ENCODE measurements at places on chromosomes 11 and 22.

DNA sequence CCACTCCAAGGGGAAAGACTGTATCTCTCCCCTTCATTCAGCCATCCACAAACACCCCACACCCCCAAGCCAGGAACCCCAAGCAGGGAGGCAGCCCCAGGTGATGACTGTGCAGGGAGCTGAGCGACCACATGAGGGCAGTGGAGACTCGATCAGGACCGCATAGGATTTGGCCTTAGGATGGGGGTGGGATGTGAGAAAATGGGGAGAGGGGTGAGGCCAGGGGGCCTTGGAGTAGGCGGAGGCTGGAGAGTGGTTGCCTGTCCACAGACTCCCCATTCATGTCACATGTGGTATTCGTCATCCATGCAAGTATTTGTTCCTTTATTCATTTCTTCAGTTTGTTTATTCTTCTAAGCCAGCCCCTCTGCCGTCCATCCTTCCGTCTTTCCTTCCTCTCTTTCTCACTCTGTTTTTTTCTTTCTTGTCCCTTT is 2.7 kb upstream of the RHOD start:
- peak; percentile 86 for DNase-seq

DNA sequence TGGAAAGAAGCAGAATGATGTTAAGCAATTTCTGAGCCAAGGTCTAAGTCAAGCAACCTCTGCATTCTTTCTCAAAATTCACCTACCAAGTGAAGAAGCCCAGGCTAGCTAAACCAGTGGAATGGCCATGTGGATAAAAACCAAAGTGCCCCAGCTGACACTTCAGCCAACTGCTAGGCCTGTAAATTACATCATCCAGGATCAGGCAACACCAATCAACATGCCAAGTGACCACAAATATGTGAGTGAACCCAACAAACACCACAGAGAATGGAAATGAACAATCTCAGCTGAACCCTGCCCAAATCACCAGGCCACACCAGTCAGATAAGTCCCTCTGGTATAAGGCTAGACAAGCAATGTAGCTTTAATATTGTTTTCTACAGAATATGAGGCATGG is 25.1 kb upstream of the FJX1 start:
- DNase-seq: peak; percentile 87

DNA sequence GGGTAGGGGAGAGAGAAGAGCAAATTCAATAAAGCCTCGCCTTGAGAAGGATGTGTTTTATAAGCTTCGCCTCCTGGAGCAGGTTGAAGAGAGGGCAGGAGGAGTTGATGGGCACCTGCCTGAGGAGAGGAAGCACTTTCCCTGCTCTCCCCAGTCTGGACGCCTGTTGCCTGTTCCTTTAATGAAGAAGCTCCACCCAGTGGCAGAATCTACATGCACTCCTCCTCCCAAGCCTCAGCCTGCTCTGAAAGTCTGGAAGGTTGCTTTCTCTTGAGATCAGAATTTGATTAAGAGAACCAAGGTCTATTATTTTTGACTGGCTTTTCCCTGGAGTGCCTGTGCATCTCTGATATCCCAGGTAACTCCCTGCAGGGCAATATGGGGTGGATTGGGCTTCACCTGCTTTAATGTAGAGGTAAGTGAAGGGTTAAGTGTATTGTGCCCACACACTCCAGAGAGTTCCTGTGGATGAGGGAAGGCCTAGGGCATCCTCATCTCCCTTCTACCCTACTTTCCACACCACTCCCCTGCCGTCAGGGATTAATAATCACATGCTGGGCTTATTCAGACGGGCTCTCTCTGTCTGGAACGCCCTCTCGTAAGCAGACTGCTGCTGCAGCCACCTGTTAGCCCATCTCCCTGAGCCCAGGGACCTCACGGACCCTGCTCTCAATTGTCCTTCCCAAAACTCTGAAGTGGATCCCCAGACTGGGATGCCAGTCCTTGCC is 22.3 kb downstream of the NTM start:
- peak; percentile 23 for DNase-seq

- no peak for DNase-seq
Observed at GRCh38 chr11:3041699-3042441, 15.4 kb downstream of the CARS1 start.

DNA sequence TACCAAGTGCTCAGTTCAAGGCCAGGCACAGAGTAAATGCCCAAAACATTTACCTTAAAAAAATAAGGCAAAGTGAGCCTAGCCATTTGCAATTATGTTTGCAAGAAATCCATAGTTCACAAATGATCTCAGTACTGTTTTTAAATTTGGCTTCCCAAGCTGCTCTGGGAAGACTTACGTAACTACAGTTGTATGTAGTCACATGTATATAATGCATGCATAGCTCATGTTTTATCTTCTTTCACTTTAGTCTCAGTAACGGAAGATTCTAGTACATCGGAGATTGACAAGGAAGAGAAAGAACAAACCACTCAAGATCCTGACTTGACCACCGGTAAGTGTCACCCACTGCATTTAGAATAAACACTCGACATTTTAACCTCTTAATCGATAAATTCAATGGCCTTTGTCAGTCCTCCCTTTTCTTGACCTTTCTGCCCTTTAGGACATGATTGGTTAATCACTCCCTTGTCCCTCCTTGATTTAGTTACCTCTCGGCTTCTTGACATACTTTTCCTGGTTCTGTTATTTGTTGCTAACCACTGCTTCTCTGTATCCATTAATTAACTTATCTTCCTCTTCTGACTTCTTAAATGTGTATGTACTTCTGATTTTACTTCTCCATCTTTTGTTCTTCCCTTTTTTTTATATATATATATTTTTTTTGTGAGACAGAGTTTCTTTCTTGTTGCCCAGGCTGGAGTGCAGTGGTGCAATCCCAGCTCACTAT is 18.0 kb upstream of the JHY start:
- DNase-seq: no peak

DNA sequence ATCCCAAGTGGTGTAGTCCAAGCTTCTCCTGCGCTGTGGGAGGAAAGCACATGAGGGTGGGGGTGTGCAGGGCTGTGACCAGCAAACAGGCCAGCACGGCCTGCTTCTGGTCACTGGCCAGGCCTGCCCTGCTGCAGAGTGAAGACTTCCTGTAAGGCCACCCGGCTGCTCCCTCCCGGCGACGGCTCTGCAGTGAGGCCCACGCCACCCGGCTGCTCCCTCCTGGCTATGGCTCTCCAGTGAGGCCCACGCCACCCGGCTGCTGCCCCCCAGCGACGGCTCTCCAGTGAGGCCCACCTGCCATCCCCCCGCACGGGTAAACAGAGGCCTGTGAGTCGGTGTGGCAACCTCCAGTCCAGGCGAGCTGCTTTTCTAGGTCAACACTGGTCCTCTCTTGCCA is 31.4 kb upstream of the BRSK2 start:
- DNase-seq: no peak

GRCh38 chr11:106724293-106724892 is 293.9 kb downstream of the GUCY1A2 start:
- DNase-seq: no peak

DNA sequence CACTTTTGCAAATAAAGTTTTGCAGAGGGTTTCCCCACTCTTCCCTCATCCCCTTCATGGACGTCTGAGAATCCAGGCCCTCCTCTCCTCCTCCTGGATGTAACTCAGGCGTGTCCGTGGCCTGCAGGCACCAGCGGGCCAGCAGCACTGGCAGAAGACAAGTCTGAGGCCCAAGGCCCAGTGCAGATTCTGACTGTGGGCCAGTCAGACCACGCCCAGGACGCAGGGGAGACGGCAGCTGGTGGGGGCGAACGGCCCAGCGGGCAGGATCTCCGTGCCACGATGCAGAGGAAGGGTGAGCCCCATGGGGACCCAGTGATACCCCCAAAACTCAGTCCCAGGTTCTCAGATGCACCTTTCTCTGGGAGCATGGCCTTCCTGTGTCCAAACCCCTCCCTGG is 14.4 kb downstream of the TUB start:
- no peak for DNase-seq

DNA sequence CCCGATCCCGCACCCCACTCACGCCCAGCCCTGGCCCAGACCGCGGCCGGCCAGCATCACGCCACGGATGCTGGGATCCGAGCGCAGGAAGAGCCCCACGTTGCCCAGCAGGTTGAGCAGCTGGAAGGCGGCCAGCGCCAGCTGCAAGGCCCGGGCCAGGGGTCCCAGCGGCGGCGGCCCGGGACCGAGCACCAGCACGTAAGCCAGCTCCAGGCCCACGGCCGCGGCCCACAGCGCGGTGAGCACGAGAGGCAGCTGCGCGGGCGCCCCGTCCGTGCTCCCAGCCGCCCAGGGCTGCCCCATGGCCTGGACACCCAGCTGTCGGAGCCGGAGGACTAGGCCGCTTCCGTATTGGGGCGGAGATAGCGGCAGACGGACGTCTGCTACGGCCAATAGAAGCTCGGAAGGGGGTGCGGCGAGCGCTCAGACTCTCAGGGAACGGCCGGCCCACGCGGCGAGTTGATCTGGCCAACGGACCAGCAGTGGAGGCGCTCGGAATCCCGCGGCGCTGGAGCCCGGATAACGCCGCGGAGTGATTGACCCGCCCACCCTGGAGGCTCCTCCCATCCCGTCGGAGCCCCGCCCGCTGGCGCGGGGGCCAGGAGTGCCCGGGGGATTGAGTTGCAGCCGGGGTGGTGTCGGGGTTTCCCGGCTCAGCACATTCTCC is at the start of gene ZDHHC24:
ZDHHC24 (minus strand) TSS at position 348 of the 667 bp plus-strand sequence; CDS start at position 303, 45 bp downstream.
- DNase-seq: peak; percentile 100

GRCh38 chr11:118791961-118792569 is 1.1 kb upstream of the DDX6 start:
- DNase-seq: peak; percentile 38

DNA sequence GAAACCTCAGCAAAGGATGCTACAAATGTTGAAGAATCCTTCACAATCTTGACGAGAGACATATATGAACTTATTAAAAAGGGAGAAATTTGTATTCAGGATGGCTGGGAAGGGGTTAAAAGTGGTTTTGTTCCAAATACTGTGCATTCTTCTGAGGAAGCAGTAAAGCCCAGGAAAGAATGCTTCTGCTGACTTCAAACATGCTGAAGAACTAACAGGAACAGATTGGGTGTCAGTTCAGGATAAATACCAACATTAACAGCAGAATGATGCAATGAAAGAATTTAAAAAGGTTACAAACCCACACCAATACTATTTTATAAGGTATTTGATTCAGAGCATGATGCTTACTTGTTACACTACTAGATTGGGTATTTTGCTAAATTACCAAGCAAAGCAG is 33.9 kb downstream of the RAB39A start:
- no peak for DNase-seq

DNA sequence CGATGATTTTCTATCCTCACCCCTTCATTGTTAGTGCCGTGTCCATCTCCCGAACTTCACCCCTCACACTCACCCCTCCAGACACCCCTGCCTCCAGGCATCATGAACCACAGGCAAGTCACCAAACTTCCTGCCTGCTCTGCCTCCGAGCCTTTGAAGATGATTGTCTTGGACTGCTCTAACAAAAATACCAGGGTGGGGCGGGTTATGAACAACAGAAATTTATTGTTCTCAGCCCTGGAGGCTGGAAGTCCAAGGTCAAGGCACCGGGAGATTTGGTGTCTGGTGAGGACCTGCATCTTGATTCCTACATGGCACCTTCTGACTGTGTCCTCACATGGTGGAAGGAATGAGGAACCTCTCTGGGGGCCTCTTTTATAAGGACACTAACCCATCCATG is 1508.3 kb downstream of the TBC1D22A start:
- DNase-seq: no peak

GRCh38 chr11:35109041-35109440 is 29.9 kb upstream of the CD44 start:
- no peak for DNase-seq

DNA sequence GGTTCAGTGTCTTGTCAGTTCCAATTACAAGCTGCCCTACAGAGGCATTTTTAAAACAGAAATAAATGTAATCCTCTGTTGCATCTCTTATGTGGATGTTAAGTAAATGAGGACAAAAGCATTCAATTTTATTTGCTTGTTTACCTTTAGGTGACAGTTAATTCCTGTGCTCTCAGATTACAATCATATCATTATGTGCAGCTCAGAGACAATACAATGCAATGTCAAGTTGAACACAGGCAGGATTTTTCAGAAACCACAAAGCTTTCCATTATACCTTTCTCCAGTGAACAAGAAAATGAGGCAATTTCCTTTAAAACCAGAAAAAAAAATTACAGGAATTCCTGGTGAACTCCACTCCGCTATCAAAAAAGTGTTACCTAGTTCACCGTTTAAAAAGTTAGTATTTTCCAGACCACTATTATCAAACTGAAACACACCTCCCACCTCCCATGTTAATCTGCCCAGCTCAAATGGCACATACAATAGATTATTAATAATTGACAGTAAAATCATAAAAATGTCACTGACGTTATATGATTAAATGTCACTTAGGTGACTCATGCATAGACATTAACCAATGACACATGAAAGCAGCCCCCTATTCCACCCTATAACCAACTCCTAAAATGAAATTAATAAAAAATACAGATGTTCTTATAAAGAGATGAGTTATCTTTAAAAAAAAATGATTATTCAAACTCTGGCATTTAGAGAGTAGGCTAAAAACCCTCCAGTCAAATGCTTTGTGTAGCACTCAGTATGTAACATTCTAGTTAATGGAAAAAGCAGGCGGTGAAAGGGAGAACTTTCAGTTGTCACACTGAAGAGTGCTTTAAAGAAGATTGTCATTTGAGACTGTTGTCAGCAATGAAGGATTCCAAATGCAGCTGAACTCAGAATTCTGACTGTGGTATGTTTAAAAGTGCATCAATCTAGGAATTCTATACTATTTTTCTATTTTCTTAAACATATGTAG is 98.6 kb downstream of the MUC15 start:
- no peak for DNase-seq

GRCh38 chr11:76680518-76681425 is 10.2 kb upstream of the LRRC32 start:
- peak; percentile 89 for DNase-seq

GRCh38 chr22:42919199-42919598 is 62.1 kb upstream of the ARFGAP3 start:
- peak; percentile 40 for DNase-seq

- no peak for DNase-seq
Observed at GRCh38 chr22:24077416-24077815, 66.3 kb downstream of the CABIN1 start.

GRCh38 chr11:5364214-5364613 is 12.9 kb downstream of the OR51B6 start:
- peak; percentile 78 for DNase-seq

DNA sequence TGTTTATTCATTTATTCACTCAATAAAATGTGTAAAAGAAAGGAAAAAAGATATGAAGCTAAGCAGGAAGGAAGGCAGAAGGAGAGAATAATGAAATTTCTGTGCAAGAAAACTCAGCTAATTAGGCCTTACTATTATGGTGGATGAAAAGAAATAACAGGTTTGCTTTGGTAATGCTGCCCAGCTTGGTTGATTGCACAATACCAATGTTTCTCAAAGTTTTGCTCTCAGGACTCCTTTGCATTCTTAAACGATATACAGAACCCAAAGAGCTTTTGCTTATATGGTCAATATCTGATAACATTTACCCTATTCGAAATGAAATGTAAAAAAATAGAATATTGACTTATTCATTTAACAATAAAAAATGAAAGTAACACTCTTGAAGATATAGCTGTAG is 7.3 kb upstream of the CTSC start:
- no peak for DNase-seq
